Neural progenitor cell (in vitro differentiated cells): ENCODE measurements at places on chromosomes 1 and 21. TPM values are rescaled to one million over a fixed set of nuclear protein-coding genes. Genes with fewer than 3 reads are reported as not detected.

DNA sequence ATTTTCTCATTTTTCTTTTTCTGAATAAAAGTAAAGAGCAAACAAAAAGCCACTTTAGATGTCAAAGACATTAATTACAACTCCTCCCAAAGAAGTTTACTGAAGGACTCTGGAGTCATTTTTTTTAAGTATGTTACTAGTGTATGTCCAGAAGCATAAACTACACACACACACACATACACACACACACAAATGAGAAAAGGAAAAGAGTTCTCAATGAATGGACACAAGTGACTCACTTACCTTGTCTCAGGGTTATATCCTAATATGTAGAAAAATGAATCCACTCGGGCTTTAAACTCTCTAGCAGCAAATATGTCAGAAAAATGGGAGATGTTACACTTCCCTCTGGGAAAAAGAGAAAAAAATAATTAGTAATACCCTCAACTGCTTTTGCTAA is 223.1 kb downstream of the SLC45A1 start:
- no peaks in the 10 kb centered on the region for H3K27me3 ChIP-seq
- H3K27ac ChIP-seq: no peak overlapping the region
- H3K4me1 ChIP-seq: no peaks in the 10 kb centered on the region
- H3K4me3 ChIP-seq: no peak overlapping the region
- DNase-seq: no peak
- H3K36me3 ChIP-seq: peaks cover 5% of the 10 kb centered on the region

LCE1F gene
- not detected in 2 replicates for total RNA-seq

- no peak overlapping the region for H3K4me3 ChIP-seq
- no peaks in the 10 kb centered on the region for H3K27me3 ChIP-seq
- DNase-seq: no peak
Observed at GRCh38 chr1:112686417-112686816, 12.0 kb downstream of the MOV10 start.

DNA sequence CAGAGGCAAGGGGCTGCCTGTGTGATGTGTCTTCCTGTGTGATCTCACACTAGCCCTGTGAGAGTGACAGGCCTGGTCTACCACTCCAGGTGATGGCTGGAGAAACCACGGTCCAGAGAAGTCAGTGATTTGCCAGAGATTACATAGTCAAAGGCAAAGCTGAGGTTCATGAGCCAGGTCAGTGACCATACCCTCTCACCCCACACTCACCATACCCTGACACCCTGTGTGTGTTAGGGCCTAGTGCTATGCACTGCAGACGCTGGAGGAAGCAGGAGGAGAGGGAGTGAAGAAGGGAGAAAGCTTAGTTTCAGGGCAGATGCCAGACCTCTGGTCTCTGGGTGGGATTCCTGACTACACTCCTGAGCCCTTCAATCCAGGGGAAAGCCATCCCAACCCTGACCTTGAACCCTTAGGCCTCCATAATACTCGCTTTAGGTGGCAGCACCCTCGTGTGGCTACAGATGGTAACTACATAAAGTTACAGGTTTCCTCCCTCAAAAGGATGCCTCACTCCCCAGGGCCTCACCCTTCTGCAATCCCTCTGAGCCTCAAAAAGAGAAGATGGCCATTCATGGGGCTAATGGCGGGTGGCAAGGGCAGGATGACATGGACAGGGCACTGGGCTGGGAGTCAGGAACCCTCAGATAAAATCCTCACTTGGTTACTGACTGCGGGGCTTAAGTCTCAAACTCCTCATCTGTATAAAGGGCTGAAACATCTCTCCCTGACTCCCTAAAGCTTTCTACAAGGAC is 20.8 kb upstream of the SDC3 start:
- no peaks in the 10 kb centered on the region for H3K4me1 ChIP-seq
- DNase-seq: peak; percentile 61
- H3K27ac ChIP-seq: no peak overlapping the region
- no peaks in the 10 kb centered on the region for H3K27me3 ChIP-seq
- no peak overlapping the region for H3K4me3 ChIP-seq

DNA sequence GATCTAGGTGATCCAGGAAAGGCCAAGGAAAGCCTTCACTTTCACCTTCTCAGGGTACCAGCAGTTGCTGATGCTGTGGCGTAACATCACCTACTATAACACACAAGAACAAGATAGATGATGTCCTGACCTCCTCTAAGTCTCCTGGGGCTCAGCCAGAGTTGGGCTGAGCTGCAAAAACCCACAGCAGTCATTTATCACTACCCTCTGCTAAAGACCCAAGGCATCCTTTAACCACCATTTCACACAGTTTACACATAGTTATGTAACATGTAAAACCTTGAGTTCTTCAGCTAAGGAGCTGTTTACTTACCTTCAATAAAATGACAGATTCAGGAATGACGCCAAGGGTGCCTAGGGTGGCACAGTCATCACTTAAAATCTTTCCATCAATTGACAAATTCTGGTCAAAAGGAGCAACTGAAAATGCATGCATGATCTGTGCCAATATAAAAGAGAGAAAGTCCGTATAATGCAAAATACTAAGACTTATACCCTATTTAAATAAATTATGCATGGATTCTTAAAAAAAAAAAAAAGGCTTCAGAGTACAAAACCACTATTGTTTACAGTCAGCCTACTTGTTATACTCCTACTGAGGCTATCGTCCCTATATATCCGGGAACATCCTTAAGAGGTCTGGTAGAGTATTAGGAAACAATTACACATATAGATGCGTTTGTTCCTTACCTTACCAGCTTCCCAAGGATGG is 20.7 kb upstream of the RAP1GAP start:
- H3K36me3 ChIP-seq: no peaks in the 10 kb centered on the region
- no peaks in the 10 kb centered on the region for H3K4me1 ChIP-seq
- no peaks in the 10 kb centered on the region for H3K27me3 ChIP-seq
